Activated CD4-positive, alpha-beta memory T cell treated with anti-CD3 and anti-CD28 coated beads for 36 hours (primary cell): ENCODE measurements at places on chromosomes 5 and 9. TPM values are rescaled to one million over a fixed set of nuclear protein-coding genes. Genes with fewer than 3 reads are reported as not detected.

- peak; percentile 17 for DNase-seq
Observed at GRCh38 chr9:15349892-15350761, 43.1 kb upstream of the TTC39B start.

Gene CENPK
- 87.5 TPM for total RNA-seq

- no peak for DNase-seq
Observed at GRCh38 chr5:4737868-4738267, 402.3 kb upstream of the ADAMTS16 start.

- no peak for DNase-seq
Observed at GRCh38 chr5:19903611-19904010, 84.4 kb downstream of the CDH18 start.

DNA sequence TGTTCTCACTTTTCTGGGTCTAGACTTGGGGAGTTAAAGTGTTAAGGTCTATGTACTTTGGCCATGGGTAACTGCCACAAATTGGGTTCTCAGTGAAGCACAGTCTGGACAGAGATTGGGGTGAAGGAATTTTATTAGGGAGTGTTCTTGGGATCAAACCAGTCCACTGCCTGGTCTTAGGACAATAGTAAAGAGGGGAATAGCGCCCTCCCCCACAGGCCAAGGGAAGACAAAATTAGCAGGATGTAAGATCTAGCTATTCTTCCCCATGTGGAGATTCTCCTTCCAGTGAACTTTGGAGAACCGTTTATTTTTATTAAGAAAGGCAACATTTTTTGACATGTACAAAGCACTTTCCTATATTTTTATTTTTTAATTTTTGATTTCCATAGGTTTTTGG is 18.4 kb upstream of the RIC1 start:
- DNase-seq = no peak

DNA sequence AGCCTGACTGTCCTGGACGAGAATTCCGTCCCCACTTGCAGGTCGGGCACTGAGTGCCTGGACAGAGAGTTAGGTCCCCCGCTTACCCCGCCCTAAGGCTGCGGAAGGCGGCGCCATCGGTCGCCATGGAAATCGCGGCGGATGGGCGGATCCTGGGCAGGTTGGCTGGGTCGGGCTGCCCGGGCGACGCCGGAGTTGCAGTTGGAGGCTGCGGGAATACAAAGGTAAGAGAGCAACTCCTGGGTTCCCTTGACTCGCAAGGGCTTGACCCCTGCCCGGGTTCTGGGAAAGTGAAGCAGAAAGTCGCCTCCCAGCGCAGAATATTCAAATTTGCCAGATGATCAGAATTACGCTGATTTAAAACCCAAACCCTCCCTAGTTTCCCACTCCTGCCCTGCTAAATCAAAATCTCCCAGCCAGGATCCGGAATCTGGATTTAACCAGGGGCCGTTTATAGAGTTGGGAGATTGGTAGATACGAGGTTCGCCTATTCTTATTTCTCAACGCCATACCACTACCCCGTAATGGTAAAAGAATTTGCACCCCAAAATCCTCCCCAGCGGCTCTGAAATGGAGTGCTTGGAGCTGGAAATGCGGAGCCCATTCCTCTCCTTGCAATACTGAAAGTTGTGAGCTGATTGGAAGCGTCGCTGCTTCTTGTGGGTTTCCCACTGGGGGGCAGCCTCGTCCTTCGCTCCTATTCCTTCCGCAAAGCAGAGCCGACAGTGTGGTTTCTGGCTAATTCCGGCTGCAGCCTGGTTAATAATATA is 156.4 kb upstream of the RASEF start:
- no peak for DNase-seq

DNA sequence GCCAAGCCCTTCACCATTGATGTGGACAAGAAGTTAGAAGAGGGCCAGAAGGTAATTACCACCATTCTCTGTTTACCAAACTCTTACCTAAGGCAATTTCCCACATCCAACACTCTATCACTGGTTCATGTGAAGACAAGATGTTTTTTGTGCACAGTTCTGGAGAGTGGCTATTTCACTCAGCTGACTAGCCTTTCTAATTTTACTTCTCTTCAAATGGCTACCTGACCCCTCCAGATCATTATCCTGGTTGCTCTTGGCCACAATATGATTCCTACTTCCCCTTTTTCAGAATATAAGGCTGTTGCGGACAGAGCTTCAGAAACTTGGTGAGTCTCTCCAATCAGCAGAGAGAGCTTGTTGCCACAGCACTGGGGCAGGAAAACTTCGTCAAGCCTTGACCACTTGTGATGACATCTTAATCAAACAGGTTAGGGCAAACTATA is 7.1 kb downstream of the KIF20A start:
- no peak for DNase-seq

Gene PCDHAC2
- total RNA-seq = not detected

DNA sequence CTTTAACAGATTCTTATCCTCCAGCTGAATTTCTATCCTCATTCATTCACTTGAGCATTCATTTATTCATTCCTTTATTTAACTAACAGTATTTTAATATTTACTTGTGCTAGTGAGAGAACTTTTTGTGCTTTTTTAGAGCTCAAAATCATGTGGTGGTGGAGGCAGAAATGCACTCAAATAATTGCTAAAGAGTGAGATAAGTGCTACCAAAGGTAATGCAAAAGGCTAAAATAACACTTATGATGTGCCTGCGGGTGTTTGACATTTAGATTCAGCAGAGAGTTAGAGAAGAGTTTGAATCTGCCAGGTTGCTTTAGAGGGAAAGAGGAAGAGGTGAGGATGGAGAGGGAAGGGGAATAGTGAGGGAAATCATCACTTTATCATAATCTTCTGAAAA is 431.5 kb upstream of the EDIL3 start:
- no peak for DNase-seq

Gene PFDN1
- 50.1 TPM for total RNA-seq

Gene DDX4
- not detected for total RNA-seq
